Islet precursor cell (in vitro differentiated cells): ENCODE measurements at places on chromosomes 6 and 20.
A peak's percentile ranks its signal among the peaks of the same experiment; 100 is the strongest.

DNA sequence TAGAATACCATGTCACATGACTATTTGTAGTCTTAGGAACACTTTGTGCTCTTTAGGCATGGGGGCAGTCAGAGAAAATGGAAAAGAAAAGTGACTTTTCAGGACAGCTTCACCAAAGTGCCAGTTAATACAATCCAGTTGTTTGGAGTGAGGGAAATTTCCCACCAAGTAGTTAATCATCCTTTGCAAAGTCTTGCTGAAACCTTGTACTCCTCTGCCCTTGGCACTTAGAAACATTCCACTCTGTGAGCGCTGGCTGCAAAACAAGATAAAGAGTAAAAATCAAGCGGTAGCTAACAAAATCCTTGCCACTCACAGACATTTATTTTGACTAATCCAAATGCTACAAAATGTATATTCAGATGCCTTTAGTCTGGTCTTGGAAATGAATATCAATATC is 229.2 kb upstream of the HSF2 start:
- DNase-seq: no peak

DNA sequence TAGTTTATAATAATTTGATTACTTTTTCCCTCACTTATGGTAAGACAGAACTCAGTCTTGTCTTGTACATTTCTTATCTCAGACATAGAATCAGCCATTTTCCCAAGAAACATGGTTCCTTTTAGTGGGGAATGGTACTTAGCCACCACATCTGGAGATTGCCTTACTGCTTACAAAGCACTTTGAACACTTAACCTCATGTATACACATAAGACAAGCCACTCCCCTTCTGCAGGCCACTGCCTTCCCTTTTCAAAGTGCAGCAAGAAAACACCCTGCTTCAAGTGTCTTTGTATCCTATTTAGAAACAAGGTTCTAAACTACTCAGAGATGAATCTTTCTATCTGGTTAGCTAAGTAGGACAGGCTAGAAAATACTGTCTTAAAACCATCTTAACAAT is 159.2 kb downstream of the UBE3D start:
- DNase-seq: no peak

GRCh38 chr20:21353236-21353635 is 44.1 kb downstream of the NKX2-4 start:
- no peak for DNase-seq

- peak; percentile 61 for DNase-seq
Measured at GRCh38 chr6:36235309-36235708, 34.6 kb upstream of the PNPLA1 start.

DNA sequence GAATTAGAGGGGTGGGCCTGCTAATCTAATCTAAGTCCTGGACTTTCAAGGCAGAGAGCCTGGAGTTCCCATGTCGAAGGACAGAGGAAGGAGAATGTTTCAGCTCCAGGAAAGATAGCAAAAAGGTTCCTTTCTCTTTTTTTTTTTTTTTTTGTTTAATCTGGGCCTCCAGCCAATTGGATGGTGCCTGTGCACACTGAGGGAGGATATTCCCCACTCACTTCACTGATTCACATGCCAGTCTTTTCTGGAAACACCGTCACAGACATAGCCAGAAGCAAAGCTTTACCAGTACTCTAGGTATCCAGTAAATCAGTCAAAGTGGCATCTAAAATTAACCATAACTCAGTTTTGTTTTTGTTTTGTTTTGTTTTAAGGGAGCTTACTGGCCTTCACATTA is 721.1 kb downstream of the TENT5A start:
- no peak for DNase-seq

GRCh38 chr6:145250436-145250835 is 484.9 kb downstream of the EPM2A start:
- no peak for DNase-seq

- no peak for DNase-seq
Measured at GRCh38 chr20:50615407-50615806, 75.9 kb downstream of the RIPOR3 start.

DNA sequence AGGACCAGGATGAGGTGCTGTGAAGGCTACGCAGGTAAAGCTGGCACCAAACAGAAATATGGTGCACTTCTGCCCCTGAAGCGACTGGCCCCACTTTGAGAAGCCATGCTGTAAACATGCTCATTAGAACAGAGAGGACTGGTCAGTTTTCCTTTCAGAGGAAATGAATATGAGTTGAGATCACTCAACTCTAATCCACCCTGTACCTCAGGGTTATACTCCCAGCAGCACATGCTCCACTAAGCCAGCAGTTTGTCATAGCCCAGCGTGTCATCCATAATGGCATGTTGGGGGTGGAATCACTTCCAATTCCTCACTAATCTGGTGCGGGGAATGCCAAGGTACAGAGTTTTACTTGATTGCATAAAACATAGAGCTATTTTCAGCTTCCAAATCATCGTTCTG is 98.1 kb downstream of the HIVEP2 start:
- peak; percentile 78 for DNase-seq

GRCh38 chr20:16072220-16072619 is 501.0 kb downstream of the KIF16B start:
- no peak for DNase-seq

DNA sequence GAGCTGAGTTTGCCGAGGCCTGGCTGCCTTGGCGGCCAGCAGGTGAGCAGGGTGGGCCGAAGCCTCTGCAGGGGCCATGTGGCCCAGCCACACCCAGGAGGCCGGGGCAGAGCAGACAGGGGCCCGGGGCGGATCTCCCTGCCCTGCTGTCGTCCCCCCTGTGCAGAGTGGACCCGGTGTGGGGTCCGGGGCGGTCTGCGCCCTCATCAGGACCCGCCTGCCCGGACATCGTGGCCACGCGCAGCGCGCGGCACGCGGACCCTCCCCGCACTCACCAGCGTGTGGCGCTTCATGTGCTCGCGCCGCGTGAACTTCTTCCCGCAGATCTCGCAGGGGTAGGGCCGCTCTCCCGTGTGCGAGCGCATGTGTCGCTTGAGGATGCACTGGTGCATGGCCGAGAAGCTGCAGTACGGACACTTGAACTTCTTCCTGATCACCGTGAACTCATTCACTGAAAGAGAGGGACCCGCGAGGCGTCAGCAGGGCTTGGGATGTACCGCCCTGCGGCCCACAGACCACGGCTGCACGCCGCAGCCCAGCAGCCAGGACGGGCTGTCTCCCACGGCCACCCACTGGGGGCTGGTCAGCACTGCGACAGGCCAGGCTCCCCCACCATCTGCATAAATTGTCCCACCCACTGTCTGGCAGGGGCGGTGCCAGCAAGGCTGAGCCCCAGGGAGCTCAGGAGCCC is 13.0 kb downstream of the SLC2A4RG start:
- peak; percentile 52 for DNase-seq

- no peak for DNase-seq
Measured at GRCh38 chr6:6246544-6246943, 73.9 kb downstream of the F13A1 start.

GRCh38 chr6:161701056-161701455 is 427.2 kb upstream of the AGPAT4 start:
- DNase-seq: no peak

- DNase-seq: no peak
Measured at GRCh38 chr20:33650111-33650752, 11.9 kb upstream of the C20orf144 start.

GRCh38 chr6:135703621-135704020 is 147.9 kb upstream of the PDE7B start:
- DNase-seq: no peak

DNA sequence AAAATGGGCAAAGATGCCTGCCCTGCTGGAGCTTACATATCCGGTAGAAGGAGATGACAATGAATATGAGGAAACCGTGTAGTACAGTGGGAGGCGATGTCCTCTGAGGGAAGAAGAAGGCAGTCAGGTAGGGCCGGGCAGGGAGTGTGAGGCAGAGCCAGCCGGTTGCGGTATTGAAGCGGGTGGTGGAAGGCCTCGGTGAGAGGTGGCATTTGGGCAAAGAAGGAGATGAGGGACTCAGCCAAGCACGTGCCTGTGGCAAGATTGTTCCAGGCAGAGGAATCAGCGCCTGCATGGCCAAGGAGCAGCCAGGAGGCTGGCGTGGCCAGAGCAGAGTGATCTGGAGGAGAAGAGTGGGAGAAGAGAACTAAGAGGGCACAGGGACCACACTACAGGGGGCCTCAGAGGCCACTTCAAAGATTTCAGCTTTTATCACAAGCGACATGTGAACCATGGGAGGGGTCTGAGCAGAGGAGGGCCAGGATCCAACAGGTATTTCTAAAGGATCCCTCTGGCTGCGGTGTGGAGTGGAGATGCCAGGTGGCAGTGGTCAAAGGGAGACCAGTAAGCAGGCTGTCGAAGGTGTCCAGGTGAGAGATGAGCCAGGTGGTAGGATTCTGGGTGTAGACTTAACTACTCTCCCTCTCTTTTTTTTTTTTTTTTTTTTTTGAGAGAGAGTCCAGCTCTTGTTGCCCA is 13.8 kb downstream of the MDFI start:
- peak; percentile 45 for DNase-seq

- no peak for DNase-seq
Measured at GRCh38 chr6:149154261-149154821, 163.2 kb upstream of the TAB2 start.

- no peak for DNase-seq
Measured at GRCh38 chr6:115901896-115902295, 158.8 kb downstream of the FRK start.

DNA sequence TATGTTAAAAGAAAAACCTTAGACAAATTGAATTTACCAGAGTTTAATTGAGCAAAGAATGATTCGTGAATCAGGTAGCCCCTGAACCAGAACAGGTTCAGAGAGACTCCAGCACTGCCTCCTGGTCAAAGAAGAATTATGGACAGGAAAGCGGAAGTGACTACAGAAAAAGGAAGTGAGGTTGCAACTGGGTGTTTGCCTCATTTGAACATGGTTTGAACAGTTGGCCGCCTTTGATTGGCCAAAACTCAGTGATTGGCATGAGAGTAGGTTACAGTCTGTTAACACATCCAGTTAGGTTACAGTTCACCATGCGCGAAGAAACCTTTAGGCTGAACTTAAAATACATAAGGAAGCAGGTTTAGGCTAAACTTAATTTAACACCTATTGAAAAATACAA is 248.8 kb downstream of the TFAP2A start:
- DNase-seq: no peak

DNA sequence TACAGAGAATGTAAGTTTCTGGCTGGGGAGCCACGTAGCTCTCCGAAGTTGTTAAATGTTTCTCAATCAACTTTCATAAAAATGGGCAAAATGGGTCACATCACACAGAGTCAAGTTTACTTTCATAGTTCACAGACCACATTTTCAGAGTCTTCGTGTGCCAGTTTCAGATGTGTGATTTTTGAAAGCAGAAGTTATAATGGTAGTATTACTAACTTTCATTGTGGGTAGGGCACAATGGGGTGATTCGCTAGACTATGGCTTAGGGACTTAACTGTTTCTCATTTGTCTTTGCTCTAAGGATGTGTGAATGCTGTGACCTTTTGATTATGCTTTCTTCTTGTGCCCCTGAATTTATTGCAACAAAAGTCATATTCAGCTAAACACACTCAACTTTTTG is 109.0 kb upstream of the SUPT3H start:
- no peak for DNase-seq

GRCh38 chr20:29690274-29690673 is 1567.2 kb upstream of the DEFB115 start:
- DNase-seq: peak; percentile 44

DNA sequence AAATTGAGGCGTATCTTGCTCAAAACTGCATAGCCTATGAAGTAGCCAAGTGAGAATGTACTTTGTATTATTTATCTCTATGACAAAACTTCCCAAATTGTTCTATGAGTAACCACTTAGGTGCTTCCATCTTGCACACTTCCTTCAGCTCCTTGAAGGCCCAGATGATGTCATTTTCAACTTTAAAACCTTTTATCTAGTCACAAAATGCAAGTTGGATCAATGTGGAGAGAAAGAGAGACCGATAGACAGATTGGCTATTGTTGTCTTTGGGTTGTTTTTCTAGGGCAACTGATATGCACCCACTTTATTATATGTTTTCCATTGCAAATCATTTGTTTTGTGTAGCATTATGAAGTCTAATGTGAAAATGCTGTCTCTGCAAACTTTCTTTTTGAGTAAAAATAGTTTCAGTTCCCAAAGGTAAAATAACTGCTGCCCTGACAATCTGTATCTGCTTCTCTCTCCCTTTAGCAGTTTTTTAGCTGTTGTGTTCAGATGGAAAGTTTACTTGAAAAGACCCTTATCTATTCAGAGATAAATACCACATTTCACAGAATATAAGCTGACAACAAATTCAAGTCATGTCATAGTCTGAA is 73.7 kb upstream of the CITED2 start:
- no peak for DNase-seq

GRCh38 chr6:69796073-69796641 is 653 bp downstream of the LMBRD1 start:
- DNase-seq: peak; percentile 74

- no peak for DNase-seq
Measured at GRCh38 chr6:146878952-146879340, 280.2 kb downstream of the ADGB start.

DNA sequence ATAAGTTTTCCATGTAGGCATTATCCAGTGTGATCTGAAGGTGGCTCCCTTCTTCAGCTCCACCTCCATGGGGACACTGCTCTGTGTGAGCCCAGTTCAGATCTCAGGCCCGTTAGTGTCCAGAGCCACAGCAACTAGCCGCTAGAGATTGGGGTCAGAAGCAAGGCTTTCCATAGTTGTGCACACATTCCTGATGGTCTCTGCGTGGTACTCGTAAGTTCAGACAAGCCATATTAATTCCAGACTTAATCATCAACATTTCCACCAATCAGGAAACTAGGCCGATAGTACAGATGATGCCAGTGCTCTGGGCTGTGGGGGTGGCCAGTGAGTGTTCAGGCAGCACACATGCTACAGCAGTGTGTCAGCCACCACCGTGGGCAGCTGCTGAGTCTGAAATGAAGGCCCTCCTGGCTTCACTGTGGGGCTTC is 17.5 kb upstream of the SYNCRIP start:
- peak; percentile 64 for DNase-seq

- DNase-seq: no peak
Measured at GRCh38 chr6:41477572-41477971, 68.6 kb upstream of the FOXP4 start.

DNA sequence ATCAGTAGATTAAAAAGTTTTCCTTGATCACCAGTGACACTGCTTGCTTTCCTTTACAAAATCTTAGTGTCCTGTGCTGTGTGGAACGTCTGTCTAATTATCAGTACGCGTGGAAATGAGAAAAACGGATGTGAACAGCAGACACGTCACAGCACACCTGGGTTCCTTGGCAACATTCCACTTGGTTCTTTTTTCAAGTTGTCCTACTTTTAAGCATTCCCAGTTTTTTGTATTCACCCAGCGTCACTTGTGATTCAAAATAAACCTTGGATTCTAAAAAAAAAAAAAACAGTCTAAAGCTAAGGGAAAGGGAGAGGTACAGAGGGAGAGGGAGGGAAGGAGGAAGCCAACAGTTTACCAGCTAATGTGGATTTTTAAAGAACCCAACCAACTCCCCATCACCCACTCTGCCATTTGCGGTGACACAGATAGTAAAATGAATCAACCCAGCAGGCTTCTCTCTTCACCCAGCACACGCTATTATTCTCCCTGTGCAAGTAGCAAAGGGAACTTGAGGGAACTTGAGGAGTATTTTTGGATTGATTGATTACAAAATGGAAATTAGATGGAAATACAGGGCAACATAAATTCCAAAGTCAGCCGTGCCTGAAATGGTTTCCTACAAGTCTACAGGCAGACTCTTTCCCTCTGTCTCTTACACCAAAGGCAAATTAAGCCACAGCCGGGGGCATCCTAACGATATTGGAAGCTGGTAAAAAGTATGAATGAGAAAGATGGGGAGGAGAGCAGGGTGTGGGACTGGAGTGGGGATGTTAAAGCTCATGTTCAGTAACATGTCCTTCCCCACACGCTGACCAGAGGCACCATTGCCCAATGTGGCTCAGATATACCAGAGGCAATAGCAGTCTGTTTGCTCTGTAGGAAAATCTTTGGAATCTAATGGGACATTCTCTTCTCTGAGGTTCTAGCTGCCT is 129.8 kb downstream of the SASH1 start:
- DNase-seq: no peak
